ENCODE measurements at places on chromosomes 1 and 21.

GRCh38 chr1:4684136-4684535 is 29.7 kb downstream of the AJAP1 start:
- no peak for DNase-seq

GRCh38 chr1:35847935-35848565 is 35.0 kb upstream of the AGO1 start:
- no peak for DNase-seq

- DNase-seq: no peak
Measured at GRCh38 chr1:189874715-189875435, 602.8 kb downstream of the BRINP3 start.

DNA sequence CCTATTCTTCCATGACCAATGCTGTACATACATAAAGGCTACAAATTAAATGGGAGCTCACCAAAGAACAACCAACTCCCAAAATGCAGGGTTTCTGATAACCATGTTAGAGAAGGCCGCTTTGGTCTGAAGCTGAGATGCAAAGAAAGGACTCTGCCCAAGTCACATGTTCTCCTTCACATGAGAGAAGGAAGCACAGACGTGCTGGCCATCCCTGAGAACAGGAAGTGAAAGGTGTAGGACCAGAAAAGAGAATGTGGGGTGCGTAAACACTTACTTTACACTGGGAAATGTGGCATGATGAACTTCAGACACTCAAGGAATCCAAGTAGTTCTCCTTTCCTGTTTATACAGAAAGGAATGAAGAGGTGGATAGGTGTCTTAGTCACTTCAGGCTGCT is 31.7 kb upstream of the TADA1 start:
- no peak for DNase-seq

DNA sequence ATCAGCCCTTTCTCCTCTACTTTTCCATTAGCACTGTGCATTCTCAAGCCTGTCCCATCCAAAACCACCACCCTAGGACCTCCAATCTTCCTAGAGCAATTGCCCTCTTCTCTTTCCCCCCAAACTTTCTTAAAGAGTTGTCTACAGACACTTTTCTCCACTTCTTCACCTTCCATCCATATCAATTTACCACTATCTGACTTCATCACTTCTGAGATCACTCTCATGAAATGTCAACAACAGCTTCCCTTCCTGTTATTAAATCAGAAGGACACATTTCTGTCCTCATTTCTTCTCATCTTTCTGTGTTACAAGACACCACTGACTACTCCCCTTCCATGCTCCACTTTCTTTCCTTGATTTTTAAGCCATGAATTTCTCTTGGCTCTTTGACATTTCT is 36.0 kb upstream of the CFAP298 start:
- no peak for DNase-seq
